ENCODE measurements at places on chromosomes 3 and 15.
A peak's percentile ranks its signal among the peaks of the same experiment; 100 is the strongest.

DNA sequence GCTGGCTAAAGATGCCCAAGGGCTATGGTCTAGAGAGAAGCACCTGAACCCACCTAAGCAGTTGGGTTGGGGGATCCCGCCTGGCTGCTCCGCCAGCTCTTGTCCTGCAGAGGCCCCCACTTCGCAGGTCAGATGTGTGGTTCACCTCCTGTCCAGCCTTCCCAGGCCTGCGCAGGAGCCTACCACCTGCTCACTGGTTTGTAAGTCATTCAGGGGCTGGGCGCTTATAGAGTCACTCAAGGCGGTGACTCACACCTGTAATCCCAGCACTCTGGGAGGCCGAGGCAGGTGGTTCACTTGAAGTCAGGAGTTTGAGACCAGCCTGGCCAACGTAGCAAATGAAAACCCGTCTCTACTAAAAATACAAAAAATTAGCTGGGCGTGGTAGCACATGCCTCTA lies 3.9 kb upstream of the FURIN start:
- DNase-seq: no peak

- peak; percentile 58 for DNase-seq
Observed at GRCh38 chr15:36178303-36178633, 401.2 kb upstream of the CDIN1 start.

- DNase-seq: no peak
Observed at GRCh38 chr3:33792167-33792892, 6.1 kb upstream of the PDCD6IP start.

GRCh38 chr15:55035749-55036148 lies 161.0 kb downstream of the RSL24D1 start:
- no peak for DNase-seq

Data from NCI-H2081 (cell line).